ENCODE measurements at places on chromosomes 1 and 21. TPM values are rescaled to one million over a fixed set of nuclear protein-coding genes. Genes with fewer than 3 reads are reported as not detected.

- no peaks in the 10 kb centered on the region for H3K27me3 ChIP-seq
- no peak overlapping the region for H3K27ac ChIP-seq
- DNase-seq = no peak
- peaks cover 5% of the 10 kb centered on the region for H3K4me1 ChIP-seq
- H3K36me3 ChIP-seq = no peaks in the 10 kb centered on the region
- H3K4me3 ChIP-seq = no peak overlapping the region
These were observed 24.5 kb downstream of the SPOCD1 start for GRCh38 chr1:31791131-31791858.

The CYP4Z1 gene
- not detected for total RNA-seq

The NCAM2 gene
- 0.83 TPM for total RNA-seq

GRCh38 chr21:28550057-28550825 is 442.4 kb downstream of the LTN1 start:
- peaks cover 6% of the 10 kb centered on the region for H3K4me1 ChIP-seq
- H3K36me3 ChIP-seq = no peaks in the 10 kb centered on the region
- no peak overlapping the region for H3K4me3 ChIP-seq
- DNase-seq = no peak
- H3K27me3 ChIP-seq = no peaks in the 10 kb centered on the region

DNA sequence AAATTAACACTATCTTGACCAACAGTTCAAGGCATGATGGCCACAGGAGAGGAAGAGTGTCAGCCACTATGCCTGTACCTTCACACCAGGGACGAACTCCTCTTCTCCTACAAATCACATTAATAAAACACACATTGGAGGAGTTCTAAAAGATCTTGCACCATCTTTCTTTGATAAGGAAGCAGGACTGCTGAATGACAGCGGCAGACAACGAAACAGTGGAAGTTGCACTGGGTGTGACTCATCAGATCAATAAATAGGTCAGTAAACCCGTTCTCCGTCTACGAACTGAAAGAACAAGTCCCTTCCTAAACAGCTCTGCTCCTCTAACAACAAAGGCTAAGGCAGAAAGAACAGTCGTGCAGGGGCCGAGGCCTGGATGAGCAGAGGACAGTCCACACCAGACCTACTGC is 23.1 kb downstream of the UBE2G2 start:
- H3K4me3 ChIP-seq = no peak overlapping the region
- no peak overlapping the region for H3K27ac ChIP-seq
- peaks cover 28% of the 10 kb centered on the region for H3K36me3 ChIP-seq
- H3K4me1 ChIP-seq = no peaks in the 10 kb centered on the region
- no peak for DNase-seq

DNA sequence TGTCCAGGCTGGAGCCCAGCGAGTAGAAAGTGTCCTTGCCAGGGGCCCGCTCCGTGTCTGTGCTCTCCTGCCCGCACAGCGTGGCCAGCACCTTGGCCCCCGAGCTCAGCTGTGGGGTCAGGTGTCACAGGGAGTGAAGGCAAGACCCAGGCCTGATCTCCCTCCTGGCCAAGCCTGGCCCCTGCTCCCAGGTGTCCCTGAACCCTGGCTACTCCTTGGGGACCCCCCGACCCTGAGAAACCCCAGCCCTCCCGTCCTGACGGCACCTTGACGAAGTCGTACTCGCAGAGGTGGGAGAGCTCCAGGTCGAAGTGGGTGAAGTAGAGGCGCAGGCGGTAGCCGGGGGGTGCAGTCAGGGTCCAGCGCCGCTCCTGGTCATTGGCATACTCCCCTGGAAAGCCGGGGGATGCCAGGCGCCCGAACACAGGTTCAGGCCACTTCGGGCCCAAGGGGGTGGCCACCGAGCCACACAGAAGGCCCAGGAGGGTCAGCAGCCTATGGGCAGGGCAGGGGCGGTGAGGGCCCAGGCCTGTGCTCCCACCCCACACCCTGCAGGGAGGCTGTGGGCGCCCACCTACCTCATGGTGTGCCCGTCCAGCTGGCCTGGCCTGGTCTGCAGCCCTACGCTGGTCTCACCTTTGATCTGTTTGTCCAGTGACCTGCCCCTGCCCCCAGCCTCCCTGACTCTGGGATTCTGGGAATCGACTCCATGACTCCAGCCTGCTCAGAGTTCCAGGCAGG is at the start of gene MASP2:
Gene MASP2, minus strand, starts transcription at position 615 of the 741 bp plus-strand sequence. Its CDS starts 32 bp downstream, at position 583.
- H3K4me1 ChIP-seq = peaks cover 5% of the 10 kb centered on the region
- no peak within 1 kb of the TSS for H3K27ac ChIP-seq
- no peak within 1 kb of the TSS for H3K4me3 ChIP-seq
- no peak for DNase-seq
- H3K36me3 ChIP-seq = no peaks in the 10 kb centered on the region
- no peaks in the 10 kb centered on the region for H3K27me3 ChIP-seq

The CYP2J2 gene
- total RNA-seq = 1.5 TPM

DNA sequence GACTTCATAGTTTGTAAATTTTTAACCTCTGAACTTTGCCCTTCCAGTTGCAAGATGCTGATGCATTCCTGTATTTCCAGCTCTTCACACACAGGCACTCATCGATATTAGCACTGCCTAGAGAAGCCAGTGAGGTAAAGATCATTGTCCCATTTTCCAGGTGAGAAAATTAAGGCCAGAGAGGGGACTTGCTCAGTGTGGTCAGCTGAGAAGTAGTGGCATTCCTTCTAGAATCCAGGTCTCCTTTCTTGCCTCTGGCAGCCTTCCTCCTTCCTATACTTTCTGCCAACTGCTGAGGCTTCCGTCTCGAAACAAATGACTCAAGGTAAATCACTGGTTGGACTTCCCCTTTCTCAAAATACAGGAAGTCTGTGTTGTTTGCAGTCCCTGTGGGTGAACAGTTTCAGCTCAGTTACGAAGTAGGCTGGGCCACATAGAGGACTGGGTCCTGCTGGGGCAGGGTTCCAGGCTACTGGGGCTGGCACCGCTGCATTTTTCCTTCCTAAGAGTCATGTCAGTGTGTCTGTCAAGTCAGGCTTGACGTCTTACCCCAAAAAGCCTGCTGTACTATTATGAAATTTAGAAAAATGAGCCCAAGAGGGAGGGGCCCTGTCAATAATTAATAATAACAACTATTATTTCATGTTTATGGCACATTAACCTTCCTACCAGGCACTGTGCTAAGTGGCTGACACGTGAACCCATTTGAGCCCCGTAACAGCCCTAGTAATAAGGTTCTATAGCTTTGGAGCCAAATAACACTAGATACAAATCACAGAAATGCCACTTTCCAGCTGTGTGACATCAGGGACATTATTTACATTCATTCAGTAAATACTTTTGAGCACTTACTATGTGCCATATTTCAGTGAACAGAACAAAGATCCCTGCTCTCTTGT is 16.6 kb upstream of the RNF19B start:
- peak; percentile 45 for DNase-seq
- no peaks in the 10 kb centered on the region for H3K36me3 ChIP-seq

The CDCA8 gene
- total RNA-seq = 35.3 TPM

The ZNF683 gene
- total RNA-seq = not detected

DNA sequence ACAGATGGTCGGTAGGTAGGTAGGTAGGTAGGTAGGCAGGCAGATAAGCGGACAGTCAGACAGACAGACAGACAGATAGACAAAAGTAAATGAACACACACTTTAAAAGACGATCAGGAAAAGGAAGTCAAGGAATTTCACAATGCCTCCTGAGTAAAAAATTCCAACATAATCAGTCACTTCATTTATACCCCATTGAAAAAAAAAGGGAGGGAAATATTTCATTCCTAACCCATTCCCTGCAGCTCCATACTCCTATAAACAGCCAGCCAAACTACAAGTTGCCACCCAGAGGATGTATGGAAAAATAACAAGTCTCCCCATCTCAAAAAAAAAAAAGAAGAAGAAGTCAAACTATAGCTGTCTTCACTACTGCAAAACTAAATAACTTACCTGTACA is 43.4 kb downstream of the ZZZ3 start:
- no peaks in the 10 kb centered on the region for H3K27me3 ChIP-seq
- peaks cover 23% of the 10 kb centered on the region for H3K4me1 ChIP-seq
- no peak overlapping the region for H3K4me3 ChIP-seq
- no peaks in the 10 kb centered on the region for H3K36me3 ChIP-seq

- H3K36me3 ChIP-seq = no peaks in the 10 kb centered on the region
- H3K27me3 ChIP-seq = no peaks in the 10 kb centered on the region
- H3K4me3 ChIP-seq = no peak overlapping the region
- no peak for DNase-seq
- H3K4me1 ChIP-seq = peaks cover 19% of the 10 kb centered on the region
- no peak overlapping the region for H3K27ac ChIP-seq
These were observed 10.3 kb downstream of the ADGRB2 start for GRCh38 chr1:31753707-31754349.

DNA sequence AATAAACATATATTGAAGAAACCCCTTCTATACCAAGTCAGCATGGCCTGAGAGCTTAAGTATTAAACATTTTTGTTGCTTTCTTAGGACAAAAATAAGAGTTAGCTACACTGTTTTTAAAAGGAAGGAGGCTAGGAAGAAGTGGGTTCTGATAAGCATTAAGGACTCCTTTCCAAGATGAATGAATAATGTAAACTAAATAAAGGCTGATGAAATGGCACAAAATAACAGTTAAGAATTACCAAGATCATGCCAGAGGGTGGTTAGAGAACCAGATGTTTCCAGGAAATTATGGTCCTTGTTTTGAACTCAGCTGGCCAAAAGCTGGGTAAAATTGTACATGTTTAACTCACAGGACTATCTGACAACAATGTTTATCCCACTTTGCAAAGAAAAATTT is 114.1 kb upstream of the ETS2 start:
- no peak overlapping the region for H3K4me3 ChIP-seq
- H3K4me1 ChIP-seq = no peaks in the 10 kb centered on the region
- no peaks in the 10 kb centered on the region for H3K36me3 ChIP-seq
- no peaks in the 10 kb centered on the region for H3K27me3 ChIP-seq
- H3K27ac ChIP-seq = no peak overlapping the region
- no peak for DNase-seq

DNA sequence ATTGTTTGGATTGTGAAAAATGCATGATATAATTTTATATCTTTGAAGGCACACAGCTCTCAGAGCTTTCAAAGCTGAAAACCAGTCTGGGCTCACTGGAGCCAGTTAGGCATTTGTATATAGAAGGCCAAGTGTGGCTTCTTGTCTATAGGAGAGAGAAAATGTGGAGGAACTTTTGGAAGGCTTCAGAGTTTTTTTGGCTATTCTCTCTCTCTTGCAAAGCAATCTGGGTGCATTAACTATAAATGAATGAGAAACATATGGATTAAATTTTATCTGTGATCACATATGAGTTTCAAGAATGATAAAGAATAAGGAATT is 216.7 kb upstream of the HOOK1 start:
- H3K27ac ChIP-seq = no peak overlapping the region
- no peak for DNase-seq

Measured in GM23338 (cell line).